ENCODE measurements at places on chromosomes 2 and 18.

DNA sequence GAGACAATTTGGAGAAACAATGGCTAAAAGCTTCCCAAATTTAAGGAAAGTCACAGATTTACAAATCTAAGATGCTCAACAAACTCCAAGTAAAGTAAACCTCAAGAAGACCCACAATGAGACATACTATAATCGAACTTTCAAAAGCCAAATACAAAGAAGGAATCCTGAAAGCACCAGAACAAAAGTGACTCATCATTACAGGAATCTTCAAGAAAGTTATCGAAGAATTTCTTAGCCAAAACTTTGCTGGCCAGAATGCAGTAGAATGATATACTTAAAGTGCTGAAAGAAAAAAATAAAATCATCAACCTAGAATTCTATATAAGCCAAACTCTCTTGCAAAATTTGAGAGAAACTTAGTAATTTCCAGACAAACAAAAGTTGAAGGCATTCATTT, 106.5 kb upstream of the TMEM200C start:
- no peak for DNase-seq

- no peak for DNase-seq
These were observed 8.6 kb upstream of the ABCB11 start for GRCh38 chr2:169039702-169040101.

- no peak for DNase-seq
These were observed 14.1 kb upstream of the PMAIP1 start for GRCh38 chr18:59885579-59886163.

DNA sequence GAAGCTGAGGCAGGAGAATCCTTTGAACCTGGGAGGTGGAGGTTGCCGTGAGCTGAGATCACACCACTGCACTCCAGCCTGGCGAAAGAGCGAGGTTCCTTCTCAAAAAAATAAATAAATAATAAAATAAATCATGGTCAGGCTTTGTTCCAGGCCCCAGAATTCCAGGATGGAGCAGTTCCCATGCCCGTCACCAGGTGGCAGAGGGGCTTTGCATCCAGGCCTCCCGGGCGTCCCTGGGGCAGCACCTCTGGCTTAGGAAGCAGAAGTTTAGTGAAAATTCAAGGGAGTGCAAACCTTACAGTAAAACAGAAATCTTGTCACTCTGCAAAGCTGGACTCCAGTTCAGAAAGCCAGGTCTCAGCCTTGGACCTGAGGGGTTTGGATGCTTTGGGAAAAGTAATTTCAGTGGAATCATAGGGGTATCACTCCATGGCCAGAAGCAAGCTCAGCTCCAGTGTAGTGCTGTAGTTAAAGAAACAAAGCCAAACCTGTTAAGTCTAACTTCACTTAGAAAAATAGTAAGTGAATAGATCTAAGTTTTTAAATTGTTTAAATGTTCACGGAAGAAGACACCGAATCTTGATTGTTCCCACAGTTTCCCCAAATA, 512.7 kb downstream of the CMPK2 start:
- no peak for DNase-seq

DNA sequence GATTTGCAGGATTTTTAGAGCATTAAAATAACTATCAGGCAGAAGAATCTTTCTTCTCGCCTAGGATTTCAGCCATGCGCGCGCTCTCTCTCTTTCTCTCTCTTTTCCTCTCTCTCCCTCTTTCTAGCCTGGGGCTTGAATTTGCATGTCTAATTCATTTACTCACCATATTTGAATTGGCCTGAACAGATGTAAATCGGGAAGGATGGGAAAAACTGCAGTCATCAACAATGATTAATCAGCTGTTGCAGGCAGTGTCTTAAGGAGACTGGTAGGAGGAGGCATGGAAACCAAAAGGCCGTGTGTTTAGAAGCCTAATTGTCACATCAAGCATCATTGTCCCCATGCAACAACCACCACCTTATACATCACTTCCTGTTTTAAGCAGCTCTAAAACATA, 137.0 kb downstream of the MEIS1 start:
- DNase-seq: no peak

GRCh38 chr2:223180463-223180862, 128.5 kb downstream of the KCNE4 start:
- no peak for DNase-seq

DNA sequence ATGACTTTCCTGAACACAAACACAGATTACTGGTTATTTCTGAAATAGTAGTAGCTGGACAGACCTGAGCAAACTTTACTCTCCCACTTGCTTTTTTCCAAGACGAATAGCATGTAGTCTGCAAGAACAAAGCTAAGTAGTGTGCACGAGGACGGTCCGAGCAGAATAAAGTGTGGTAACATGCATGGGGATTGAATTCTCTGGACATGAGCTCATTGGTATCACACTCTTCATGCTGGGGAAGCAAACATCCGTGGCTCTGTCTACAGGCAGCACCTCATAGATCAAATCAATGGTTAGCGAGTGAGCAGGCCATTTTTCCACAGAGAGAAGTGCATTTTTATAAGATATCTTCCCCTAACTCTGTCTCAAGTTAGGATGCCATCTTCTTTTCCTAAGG, 164.8 kb upstream of the STK17B start:
- DNase-seq: no peak

- no peak for DNase-seq
These were observed 72.3 kb downstream of the SPATS2L start for GRCh38 chr2:200378652-200379290.

DNA sequence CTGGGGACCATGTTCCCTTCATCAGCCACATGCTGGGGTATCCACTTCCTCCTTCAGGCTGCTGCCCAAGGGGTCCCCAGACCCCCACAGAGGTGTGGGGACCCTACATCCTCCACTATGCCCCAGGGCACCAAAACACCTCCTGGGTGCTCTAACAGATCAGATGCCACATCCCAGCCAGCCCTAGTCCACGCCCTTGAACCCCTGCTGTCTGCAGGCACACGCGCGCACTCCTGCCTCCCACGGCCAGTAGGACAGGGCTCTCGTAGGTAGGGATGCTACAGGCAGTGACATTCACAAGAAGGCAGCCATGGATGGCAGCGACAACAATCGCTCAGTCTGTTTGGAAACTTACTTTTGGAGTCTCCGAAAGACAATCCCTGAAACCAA, 3.0 kb upstream of the GPC1 start:
- DNase-seq: no peak

DNA sequence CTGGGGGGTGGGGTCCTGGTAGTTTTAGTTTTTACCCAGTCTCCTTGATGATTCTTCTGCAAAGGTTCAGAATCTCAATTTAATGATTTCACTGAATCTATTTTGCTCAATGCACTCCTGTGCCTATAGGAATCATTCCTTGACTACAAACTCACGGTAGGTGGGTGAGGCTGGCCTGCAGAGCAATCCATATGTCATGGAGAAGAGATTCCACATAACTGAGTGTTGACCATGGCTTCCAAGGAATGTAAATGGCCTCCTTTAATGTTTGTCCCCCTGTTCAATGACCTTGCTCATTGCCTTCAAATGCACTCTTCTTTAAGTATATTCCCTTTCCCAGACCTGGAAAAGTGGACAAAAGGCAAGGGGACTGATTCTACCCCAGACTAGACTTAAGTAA, 12.5 kb downstream of the FAP start:
- no peak for DNase-seq

DNA sequence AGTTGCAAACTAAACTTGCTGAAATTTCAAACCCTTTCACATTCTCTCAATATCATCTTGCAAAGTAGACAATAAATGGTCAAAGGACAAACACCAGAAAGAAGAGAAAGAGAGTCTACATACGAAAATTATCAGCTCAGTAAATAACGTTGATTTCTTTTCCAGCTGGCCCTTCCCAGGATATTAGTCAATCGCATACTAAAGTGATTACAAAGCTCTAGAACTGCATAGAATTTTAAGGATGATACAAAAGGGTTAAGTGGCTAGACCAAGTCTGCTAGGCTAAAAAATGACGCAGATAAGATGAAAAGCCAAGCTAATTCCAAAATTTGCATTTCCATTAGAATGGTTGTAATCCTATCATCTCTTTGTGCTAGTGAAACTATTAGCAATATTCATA, 405.7 kb downstream of the FBXO15 start:
- DNase-seq: no peak

DNA sequence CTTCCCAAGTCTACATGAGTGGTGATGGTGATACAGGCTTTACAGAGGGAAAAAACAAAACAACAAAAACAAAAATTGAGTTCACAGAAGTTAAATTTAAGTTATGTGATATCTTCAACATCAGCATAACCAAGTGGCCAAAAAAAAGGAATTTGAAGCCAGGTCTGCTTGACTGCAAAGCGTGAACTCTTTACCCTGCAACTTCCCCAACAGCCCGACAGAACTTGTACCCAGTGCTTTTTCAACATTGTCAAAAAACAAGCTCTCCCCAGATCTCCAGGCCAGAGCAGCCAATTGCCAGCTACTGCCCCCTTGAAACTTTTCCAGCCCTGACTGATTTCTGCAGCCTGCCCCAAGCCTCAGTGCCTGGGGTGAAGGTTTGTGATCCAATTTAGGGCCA, 76.7 kb downstream of the RNF144A start:
- DNase-seq: no peak

- no peak for DNase-seq
These were observed 40.2 kb downstream of the SCTR start for GRCh38 chr2:119483896-119484718.

DNA sequence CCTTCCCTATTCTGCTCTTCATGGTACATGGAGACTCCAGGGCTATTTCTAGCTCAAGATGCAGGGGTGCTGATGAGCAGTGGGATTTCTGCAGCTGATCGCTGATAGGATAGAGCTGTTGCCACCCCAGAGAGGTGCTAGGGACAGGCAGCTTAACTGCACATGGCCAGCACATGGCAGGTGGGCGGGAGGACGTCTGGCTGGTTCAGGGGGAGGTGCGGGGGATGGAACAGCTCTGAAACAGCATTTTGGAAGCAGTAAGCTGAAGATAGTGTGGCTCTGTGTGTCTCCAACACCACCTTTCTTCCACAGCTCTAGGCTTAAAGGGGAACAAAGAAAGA, 151.9 kb upstream of the PELI1 start:
- DNase-seq: no peak

DNA sequence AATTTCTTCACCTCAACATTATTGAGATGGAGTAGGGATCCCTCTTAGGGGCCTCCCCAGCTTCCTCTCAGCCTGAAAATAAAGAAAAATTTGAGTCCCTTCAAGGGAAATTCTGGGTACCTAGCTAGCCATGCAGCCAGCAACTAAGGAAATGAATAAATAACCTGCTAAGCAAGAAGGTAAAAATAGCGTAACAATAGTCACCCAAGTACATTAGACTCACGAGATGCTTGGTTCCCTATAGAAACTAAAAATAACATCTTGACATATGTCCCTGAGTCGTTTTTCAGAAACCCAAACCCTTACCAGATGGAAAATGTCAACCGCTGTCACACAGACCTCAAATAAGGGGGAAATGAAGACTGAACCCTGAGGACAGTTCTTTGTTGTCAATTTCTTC, 51.9 kb downstream of the CACNB4 start:
- no peak for DNase-seq

DNA sequence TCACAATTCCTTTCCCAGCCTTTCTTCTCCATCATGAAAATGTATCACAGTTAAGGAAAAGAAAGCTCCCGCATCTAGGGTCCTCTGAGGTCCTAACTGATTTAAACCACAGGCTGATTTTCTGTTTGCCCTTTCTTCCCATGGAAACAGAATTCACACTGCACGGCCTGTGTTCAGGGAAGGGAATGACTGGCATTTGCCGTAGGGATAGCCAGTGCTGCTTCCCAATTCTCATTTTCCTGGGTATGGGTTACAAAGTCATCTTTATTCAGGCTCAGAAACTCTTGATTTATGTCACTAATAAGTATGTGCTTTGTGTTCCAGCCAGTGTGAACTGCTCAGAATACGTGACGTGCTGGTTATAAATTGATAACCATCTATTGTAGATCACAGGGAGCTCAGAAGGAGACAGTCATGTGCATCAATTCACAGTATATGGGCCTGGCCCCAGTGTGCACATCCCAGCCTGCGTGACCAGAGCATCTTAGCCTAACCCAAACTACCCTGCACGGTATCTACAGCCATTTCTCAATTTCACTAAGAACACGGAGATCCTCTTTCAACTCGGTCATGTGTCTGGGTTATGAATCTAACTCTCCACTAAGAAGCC, 163.3 kb downstream of the LRRC30 start:
- DNase-seq: no peak

GRCh38 chr2:237594514-237594871, 4.0 kb upstream of the RAB17 start:
- no peak for DNase-seq

DNA sequence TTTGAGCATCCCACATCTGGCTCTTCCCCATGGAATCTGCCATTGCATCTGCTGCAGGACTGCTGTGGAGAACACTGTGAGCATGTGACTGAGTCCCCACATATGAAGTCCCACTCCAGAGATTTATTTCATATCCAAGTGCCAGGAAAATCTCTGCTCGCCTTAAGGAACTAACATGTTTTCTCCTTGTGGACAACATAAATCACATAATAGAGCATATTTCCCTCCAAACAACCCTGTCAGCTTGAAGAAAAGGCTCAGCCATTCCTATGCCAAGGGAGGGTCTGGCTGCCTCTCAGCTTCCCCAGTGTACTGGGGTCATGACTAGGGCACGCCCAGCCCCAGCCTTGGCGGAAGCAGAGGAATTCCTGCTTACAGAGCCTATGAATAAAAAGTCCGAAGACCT, 193.7 kb downstream of the DNER start:
- DNase-seq: no peak

GRCh38 chr2:223123855-223124610, 72.0 kb downstream of the KCNE4 start:
- no peak for DNase-seq

GRCh38 chr18:28153485-28154065, 23.4 kb downstream of the CDH2 start:
- DNase-seq: no peak

GRCh38 chr2:54903736-54904554, 146.3 kb downstream of the RTN4 start:
- DNase-seq: peak; percentile 79

DNA sequence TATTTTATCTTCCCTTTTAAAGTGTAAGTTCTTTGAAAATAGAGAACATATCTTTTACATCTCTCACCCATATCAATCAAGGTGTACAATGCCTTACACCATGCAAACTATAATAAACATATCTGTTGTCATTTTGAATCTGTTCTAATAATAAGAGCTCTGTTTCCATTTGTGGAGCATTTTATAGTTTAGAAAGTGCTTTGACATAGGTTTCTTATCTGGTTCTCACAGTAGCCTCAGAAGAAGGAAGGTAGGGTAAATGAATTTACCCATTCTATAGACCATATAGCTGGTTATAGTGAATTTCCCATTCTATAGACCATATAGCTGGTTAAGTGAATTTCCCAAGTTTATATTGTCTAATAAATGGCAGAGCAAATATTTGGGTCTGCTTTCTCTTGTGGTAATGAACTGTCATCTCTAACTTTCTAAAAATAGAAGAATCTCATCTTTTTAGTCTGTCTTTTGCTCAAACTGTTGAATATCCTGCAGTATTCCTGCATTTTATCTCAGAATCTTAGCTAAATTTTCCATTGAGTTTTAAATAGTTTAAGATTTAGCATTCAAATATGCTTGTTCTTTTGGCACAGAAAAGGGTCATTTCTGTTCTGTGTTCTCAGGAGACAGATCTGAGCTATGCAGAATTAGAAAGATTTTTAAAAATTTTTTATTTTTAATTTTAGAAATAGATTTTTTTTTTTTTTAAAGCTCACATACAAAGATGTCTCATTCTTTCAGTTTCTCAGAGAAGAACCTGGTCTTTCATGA, 80.7 kb upstream of the STON1 start:
- DNase-seq: no peak

All from pulmonary artery endothelial cell (primary cell).